ENCODE measurements at places on chromosomes 3 and 15.

- no peak for DNase-seq
Observed at GRCh38 chr3:62712746-62713145, 162.5 kb downstream of the CADPS start.

DNA sequence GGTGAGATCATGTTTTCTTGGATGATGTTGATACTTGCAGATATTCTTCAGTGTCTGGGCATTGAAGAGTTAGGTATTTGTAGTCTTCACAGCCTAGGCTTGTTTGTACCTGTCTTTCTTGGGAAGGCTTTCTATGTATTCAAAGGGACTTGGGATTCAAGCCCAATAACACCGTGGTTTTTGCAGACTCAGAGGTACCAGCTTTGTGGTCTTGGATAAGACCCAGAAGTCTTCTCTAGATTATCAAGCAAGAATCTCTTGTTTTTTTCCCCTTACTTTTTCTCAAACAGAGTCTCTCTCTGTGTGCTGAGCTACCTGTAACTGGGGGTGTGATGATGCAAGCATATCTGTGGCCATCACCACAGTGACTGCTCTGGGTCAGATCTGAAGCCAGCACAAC is 42.7 kb upstream of the CCK start:
- DNase-seq = no peak

DNA sequence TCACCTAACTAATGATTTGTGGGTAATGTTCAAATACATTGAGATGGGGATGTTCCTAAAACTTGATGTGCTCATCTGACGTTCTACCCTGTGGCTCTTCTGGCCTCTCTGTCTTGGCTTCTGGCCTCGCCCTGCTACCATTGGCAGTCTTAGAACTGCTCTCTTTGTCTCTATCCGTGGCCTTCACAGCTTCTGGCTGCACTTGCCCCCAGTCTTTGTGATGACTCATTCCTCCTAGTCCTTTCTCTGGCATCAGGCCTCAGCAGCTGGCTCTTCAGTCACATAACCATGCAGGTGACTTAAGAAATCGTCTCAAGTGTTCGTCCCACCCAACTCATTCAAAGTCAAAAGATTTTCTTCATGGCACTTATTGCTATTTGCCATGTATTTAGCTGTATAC is 188.1 kb downstream of the BBX start:
- no peak for DNase-seq

DNA sequence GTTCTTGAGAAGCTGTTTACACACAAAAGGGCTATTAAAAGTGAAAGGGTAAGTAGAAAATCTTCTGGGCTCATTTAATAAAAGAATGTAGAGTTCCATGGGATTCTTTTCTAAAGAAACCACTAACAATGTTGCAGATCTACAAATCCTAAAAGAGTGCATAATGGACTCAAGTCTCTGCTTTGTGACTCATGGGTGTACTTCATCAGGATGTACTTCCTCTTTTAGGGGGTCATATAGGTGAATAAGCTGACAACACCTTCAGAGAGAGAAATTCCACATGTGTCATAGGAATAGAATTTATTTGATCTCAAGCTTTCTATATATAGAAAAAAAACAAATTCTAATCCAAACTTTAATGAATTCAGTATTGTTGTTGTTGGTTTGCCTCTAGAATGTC is 355.5 kb downstream of the TIGIT start:
- DNase-seq = no peak

GRCh38 chr3:189040656-189041335 is 131.0 kb upstream of the TPRG1 start:
- DNase-seq = no peak

DNA sequence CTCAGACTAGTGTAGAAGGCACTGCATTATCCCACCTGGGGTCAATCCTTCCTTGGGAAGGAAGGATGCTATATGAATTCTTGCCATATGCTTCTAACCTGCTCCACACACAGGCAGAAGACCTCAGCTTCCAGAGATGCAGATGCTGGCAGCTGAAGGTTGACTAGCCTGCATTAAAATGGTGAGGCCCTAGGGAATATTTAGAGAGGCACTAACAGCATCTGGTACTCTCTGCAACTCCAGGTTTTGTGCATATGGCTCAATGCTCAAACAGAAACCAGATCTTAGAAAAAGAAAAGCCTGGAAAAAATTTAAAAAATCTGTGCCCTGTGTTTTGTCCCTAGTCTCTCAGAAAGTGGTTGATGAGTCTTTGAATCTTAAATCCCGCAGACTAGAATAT is 56.0 kb upstream of the MYRIP start:
- no peak for DNase-seq

GRCh38 chr3:189625071-189625470 is 6.1 kb upstream of the TP63 start:
- no peak for DNase-seq

DNA sequence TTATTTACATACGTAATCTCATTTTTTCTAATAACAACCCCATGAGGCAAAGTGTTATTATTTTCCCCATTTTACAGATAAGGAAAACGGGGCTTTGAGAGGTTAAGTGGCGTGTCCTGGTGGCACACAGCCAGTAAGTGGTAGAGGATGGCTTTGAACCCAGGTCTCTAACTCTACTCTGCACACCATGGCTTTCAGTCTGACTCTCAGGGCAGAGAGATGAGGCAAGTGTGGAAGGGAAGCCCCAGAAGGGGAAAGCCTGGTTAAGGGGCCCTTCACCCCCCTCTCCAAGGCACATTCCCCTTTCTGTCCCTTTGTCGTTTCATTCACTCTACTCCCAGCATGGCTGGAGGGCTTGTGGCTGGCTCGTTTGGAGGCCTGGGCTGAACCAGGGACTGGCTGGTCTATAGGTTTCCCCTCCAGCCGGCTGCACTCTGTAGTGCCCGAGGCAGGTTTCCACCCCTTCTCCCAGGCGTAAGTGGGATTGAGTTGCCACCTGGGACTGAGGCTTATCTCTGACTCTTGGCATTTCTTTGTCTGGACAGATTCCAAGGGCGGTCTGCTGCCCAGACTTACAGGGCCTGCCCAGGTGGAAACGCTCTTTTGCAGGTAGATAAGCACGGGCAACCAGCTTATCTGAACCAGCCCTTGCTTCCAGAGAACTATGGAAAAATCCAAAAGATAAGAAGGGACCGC is 12.1 kb downstream of the SEMA4B start:
- no peak for DNase-seq

- no peak for DNase-seq
Observed at GRCh38 chr3:127794402-127794801, 27.9 kb downstream of the MGLL start.

DNA sequence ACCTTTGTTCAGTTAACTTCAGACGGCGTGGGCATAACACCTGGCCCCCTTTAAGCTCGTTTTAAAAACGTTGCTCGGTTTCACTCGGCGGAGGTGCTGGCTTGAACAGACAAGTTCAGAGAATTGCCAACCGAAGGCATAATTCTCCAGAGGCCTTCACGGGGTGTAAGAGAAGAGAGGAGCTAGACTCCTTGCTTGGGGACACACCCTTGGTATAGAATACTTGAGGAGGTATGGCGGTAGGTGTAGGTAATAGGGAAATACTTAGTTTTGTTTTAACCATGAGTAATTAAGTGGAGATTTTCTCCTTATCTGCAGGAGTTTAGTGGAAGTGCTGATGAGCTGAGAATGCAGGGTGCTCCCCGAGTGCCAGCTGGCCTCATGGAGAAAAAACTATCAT is 921 bp downstream of the FBXL2 start:
- DNase-seq = no peak

GRCh38 chr15:70698836-70699390 is 64.4 kb downstream of the UACA start:
- DNase-seq = no peak

GRCh38 chr15:43125100-43125661 is 8.2 kb upstream of the TMEM62 start:
- DNase-seq = no peak

GRCh38 chr3:174100744-174101143 is 703.2 kb downstream of the NLGN1 start:
- no peak for DNase-seq

DNA sequence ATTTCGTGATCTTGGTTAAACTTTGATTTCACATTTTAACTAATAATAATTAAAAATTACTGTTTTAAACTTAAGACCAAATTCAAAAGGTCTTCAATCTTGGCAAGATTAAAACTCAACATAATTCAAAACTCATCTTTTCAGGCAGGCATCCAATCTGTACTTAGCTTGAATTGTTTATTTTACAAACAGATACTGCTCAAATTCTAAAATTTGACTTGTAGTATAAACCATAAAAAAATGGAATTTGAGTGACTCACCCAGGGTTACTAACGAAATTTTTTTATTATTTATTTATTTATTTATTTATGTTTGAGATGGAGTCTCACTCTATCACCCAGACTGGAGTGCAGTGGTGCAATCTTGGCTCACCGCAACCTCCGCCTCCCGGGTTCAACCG is 64.4 kb downstream of the GAP43 start:
- DNase-seq = no peak

GRCh38 chr3:111796566-111796965 is 62.5 kb upstream of the PHLDB2 start:
- DNase-seq = no peak

GRCh38 chr3:117097351-117097750 is 387.8 kb downstream of the TUSC7 start:
- DNase-seq = no peak

DNA sequence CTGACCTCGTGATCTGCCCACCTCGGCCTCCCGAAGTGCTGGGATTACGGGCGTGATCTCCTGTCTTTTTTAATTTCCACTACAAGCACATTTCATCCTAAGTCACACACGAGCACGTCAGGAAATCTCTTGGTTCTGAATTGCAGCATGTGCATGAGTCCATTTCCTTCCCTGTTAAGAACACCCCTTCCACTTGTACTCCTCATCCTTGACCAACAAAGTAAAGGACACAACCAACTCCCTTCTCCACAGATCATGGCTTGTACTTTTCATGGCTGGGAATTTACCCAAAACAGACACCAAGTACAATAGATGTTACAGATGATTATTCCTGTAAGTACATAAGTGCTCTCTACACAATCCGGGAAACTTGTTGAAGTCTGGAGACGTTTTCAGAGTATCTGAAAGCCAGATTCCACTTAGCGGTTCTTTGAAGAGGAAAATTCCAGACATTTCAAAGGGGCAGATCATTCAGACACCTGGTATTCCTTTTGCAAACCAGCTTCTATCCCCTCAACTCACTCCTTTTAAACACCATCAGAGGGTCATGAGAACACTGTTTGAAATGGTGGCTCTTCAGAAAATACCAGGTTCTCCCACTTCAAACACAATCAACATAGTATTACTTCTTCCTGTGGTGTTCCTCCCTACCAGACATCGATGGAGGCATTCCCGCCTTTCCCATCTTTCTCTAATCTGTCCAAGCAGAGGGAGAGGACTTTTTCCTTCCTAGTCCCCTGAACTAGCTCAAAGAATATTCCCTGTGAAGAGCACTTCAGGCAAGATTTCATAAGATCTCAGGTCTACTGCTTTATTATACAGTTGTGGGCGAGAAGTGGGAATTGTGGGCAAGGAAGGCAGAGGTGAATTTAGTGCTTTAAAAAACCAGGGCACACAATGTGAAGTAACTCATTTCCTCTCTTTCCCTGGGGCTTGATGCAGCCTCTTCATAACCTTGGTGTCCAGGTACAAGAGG is 80.1 kb upstream of the TSC22D2 start:
- no peak for DNase-seq

DNA sequence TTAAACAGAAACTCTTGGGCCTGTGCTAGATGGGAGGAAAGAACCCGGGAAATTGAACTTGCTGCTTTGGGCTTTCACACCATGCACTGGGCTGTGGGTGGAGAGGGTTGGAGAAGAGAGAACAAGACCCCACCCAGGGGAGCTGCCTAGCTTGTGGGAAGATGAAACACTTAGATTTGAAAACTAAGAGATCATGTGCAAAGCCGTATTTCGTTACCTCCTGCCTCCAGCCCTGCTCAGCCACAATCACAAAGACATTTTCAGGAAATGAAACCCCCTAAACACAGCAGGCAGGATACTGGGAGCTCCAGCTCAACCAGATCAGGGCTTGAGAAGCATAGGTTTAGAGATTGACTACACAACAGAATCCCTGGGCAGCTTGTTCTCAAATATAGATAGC is 183.0 kb upstream of the C2CD4B start:
- DNase-seq = no peak

DNA sequence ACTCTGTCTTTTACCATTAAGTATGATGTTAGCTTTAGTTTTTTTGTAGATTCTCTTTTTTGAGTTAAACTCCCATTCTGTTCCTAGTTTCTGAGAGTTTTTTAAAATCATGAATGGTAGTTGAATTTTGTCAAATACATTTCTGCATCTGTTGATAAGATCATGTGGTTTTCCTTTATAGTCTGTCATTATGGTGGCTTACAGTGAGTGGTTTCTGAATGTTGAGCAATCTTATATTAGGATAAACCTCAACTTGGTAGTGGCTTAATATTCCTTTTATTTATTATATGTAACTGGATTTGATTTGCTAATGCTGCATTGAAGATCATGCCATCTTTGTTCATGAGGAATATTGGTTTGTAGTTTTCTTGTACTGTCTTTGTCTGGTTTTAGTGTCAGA is 34.8 kb downstream of the NEO1 start:
- DNase-seq = no peak

DNA sequence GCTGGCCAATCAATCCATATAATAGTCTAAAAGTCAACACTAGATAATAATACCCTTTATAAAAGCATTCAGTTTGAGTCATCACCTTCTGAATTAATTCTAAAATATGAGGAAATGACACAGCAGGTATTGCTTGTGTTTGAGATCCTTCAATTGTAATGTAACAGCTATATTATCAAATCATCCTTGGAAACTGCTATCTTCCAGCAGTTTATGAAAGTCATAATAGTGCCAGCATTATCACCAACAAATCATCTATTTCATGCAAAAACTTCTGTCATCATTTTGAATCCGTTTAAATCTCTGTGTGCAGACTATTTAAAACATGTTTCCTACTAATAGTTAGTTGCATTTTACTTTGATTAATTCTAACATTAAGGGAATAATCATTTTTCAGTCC is 468.7 kb downstream of the CADM2 start:
- DNase-seq = no peak

DNA sequence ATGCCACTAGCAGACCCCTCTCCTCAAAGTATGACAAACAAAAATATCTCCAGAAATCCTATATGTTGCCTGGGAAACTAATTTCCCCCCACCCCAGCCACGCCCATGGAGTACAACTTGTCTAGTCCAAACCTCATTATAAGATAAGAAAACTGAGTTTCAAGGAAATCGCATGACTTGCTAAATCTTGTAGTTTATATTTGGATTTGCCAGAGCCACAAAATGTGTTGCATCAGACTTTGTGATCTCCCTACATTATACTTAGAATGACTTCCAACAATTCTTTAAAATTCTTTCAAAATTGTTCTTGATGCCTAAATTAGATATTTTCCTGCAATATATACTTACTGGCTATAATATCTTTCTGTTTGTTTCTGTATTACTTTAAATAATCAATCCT is 1034.4 kb downstream of the IGSF11 start:
- no peak for DNase-seq
